ENCODE measurements at places on chromosomes 13 and 19.

- DNase-seq, result no peak
Measured at GRCh38 chr13:44273991-44274770, 99.4 kb upstream of the SERP2 start.

DNA sequence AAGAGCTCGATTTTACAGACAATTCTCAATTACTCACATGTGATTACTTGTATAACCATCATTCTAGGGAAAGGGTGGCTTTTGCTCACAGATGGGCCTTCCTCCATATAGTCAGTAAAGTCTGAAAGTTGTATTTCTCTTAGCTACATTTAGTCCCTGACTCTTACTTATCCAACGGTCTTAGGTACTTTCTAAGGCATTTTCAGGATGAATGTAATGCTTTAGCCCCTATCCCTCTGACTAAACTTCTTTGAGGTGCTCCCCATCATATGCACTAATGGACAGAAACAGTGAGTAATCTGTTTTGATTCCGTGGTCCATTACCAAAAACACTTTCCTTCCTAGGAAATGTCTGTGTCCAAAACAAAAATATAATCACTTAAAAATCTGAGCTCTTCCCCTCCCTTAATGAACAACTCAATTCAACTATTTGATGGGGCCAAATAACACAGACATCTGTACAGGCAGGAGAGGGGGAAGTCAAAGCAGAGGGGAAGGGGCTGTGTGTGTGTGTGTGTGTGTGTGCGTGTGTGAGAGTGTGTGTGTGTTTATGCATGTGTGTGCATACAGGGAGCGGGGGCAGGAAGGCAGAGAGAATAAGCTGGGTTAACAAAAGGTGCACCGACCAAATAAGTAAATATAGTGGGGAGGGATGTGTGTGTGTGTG lies 84.9 kb downstream of the USP12 start:
- no peak for DNase-seq

- DNase-seq, result no peak
Measured at GRCh38 chr19:34366738-34367623, 2.0 kb downstream of the GPI start.

GRCh38 chr13:85993567-85993966 lies 194.3 kb upstream of the SLITRK6 start:
- no peak for DNase-seq

DNA sequence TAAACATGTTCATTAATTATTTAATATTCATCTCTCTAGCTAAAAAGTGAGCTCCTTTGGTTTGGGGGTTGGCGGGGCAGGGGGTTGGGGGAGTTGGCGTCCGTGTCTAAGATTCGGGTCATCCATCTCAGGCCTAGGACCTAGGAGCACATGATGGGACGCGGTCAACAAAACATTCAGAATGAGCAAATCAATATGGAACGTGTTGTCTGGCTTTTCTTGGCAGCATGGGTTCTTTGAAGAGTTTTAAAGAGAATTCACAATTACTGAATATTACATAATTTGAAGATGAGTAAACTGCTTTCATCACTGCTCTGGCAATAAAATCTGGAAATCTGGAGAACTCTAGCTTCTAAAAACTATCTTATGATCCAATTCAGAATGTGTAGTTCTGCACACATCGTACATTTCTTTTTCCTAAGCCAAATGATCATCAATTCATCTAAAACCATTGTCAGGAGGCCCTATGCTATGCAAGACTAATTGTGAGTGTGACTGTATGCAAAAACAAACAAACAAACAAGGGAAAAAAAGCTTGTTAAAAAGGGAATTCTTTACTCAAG lies 5.4 kb upstream of the ARGLU1 start:
- DNase-seq, result no peak

DNA sequence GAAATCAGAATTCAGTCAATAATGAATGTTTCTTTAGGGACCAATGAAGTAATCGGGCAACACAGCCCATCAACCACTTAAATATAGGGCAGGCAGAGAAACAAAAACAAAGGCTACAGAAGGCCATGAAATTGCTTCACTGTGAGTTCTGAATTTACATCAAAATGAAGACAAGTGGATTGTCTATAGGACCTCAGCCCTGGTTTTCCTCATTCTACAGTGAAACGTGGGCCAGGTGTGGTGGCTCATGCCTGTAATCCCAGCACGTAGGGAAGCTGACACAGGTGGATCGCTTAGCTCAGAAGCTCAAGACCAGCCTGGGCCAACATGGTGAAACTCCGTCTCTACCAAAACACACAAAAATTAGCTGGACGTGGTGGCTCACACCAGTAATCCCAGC lies 416.0 kb downstream of the KLF12 start:
- DNase-seq, result no peak

DNA sequence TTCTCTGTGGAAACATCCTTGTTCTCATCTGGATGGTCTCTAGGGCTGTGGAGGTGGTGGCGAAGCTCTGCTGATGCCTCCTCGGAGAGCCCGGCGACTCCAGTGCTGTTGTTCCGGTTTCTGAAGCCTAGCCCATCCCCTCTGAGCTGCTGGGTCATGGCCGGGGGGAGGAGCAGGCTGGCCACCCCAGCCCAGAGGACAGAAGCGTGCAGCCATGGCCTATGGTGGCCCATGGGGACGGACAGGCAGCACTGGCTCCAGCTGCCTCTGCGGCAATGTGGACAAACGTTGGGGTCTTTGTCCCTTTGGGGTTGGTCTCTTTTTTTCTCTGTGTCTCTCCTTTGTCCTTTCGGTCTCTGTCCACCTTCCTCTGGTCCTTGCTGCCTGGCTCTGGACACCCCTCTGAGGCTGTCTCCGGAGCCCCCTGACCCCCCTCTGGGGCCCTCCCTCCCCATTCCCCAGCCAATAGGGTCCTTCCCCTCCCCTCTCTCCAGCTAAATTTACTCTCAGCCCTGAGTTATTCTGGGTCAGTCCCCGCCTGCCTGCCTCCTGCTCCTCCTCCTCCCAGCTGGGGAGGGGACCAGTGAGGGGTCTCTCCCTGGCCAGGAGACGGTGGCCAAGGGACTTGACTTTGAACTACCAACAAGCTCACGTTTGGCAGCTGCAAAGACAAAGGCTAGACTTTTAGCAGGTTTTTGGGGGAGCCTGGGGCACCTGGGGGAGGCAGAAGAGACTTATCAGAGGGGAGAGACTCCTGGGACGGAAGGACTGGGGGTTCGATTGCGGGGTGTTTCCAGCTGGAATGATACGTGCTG lies at the start of gene HRC:
HRC (minus strand) TSS at position 392 of the 815 bp plus-strand sequence; CDS start at position 233, 159 bp downstream.
- no peak for DNase-seq

GRCh38 chr13:49516467-49516866 lies 20.7 kb downstream of the PHF11 start:
- no peak for DNase-seq

DNA sequence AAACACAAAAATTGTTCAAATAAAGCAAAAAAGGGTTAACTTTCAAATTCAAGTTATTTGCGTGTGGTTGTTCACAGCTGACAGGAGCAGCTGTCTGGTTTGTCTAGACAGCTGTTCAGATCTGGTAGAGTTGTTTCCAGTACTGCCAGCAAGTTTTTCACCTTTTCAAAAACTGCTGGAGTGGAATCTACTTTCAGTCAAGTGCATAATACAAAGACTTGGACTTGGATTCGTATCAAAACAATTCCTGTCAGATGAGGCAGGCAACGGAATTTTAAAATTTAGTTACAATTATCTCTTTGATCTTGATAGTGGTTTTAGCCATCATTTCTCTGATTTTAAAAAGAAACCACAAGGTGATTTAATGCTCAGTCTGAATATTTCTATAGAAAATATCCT lies 51.7 kb upstream of the EEF1AKMT1 start:
- no peak for DNase-seq

GRCh38 chr13:59259165-59260000 lies 904.3 kb downstream of the DIAPH3 start:
- no peak for DNase-seq

DNA sequence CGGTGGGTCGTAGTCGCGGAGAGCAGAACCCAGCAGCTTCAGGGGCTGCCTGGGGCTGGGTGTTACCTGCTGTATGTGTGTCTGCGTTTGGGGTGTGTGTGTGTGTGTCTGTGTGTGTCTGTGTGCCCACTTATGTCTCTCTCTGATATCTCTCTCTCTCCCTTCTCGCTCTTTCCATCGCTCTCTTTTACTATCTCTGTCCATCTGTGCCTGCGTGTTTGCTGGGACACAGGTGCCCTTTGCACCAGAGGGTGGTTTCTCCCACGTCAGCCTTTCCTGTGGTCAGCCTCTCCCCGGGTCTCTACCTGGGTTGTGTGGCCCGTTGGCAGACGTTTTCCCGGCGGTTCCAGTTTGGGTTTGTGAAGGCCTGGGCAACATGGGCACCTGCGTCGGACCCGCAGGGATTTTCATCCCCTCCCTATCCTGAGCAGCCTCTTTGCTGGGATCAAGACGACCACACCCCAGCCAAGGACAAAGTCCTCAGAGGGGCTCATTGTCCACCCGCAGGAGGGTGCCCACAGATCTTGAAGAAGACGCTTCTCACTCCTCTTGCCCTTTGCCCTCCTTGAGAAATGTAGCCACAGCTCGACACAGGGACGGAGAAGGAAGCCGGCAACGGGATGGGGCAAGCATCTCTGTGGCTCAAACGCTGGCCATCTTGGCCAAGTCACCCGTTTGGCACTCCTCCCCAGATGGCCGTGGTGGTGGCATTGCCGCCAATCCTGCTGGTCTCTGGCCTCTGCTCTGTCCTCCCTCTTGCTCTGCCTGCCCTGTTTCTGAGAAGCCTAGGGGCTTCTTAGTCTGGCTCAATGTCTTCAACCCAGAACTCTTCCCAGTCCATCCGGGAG lies 43.3 kb downstream of the ZNF146 start:
- DNase-seq, result no peak

DNA sequence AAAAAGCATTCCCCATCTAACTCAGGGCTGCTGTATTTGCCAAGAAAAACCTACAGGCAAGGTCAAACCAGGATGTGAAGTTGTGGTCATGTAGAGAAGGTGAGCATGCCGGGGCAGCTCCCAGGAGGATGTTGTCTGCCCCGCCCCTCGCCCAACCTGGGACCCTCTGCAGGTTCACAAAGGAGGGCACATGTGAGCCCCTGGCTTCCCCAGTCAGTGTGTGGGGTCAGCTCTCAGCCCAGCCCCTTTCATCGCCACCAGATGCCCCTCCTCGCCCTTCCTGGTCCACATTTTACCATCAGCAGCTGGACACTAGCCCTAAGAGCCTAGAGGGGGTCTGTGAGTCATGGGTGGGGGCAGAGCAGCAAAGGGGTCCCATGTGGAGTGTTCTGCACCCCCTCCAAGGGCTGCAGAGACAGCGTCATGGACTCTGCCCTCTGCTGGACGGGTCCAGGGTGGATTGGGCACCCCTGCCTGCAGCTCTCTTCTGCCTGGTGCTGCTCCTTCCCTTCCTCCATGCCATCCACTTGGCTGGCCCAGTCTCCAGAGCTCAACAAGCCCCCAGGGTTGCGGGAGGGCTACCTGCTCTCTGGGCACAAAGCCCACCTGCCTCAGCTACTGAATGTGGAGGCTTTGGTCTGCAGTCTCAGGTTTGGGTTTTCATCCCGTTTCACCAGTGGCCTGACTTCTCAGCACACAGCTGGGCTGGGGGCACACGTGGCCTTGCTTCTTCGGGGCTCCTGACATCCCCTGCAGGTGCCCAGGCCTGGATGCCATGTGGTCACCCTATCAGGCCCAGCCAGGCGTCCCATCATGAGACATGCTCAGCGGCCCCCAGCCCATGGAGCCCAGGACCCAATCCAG lies 3.7 kb downstream of the PLEKHF1 start:
- DNase-seq, result no peak

- DNase-seq, result no peak
Measured at GRCh38 chr13:100922599-100922998, 248.0 kb upstream of the TMTC4 start.

- DNase-seq, result peak; percentile 18
Measured at GRCh38 chr19:48933382-48933932, at the start of gene DHDH. Gene DHDH, plus strand, starts transcription at chr19:48933699. Its CDS starts 23 bp downstream, at chr19:48933722.

DNA sequence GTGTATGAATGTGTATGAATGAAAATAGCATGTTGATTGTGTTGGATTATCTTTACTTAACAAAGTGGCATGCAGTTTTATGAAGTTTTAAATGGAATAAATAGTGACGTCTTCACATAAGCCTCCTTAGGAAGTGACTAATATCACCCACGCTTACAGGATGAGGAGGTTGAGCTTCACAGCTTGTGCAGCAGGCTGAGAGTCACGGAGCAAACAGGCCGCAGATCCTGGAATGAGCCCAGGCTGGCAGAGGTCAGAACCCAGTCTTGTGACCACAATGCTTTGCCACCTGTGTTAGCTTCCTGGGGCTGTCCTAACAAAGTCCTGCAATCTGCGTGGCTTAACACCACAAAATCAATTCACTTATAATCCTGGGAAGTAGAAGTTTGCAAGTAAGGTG lies 20.8 kb downstream of the LAIR2 start:
- DNase-seq, result no peak

- no peak for DNase-seq
Measured at GRCh38 chr13:97308735-97309429, 86.7 kb downstream of the MBNL2 start.

- no peak for DNase-seq
Measured at GRCh38 chr19:30848636-30849425, 476.6 kb downstream of the ZNF536 start.

DNA sequence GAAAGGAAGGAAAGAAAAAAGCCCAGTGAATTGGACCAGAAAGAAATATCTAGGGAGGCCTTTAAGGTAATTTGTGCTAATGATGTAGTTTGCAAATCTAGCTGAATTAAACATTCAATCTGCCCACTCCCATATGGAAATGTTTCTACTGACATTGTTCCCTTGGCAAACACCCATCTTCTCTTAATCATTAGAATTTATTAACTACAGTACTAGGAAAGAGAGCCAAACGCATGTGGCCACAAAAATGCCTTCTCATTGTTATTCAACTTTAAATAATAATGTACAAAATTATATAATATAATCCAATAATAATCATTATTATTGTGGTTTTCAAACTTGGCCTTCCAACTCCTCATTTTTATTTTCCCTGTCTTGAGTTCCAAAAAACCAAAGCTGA lies 234.7 kb downstream of the NHLRC3 start:
- no peak for DNase-seq

- no peak for DNase-seq
Measured at GRCh38 chr19:1107661-1108261, 4.0 kb downstream of the GPX4 start.

GRCh38 chr13:49812812-49813211 lies 20.3 kb upstream of the KPNA3 start:
- no peak for DNase-seq

- DNase-seq, result no peak
Measured at GRCh38 chr13:46804391-46804815, 7.4 kb upstream of the ESD start.

- DNase-seq, result no peak
Measured at GRCh38 chr19:33266974-33267484, 35.3 kb downstream of the CEBPA start.

- DNase-seq, result no peak
Measured at GRCh38 chr19:48624791-48625723, 5.8 kb downstream of the SPHK2 start.

Data from activated naive CD4-positive, alpha-beta T cell (primary cell).